ENCODE measurements at places on chromosomes 5 and 9.

- DNase-seq: no peak
Observed at GRCh38 chr5:179404321-179405053, 59.2 kb upstream of the ADAMTS2 start.

- DNase-seq: no peak
Observed at GRCh38 chr5:111138096-111138495, 45.9 kb downstream of the WDR36 start.

DNA sequence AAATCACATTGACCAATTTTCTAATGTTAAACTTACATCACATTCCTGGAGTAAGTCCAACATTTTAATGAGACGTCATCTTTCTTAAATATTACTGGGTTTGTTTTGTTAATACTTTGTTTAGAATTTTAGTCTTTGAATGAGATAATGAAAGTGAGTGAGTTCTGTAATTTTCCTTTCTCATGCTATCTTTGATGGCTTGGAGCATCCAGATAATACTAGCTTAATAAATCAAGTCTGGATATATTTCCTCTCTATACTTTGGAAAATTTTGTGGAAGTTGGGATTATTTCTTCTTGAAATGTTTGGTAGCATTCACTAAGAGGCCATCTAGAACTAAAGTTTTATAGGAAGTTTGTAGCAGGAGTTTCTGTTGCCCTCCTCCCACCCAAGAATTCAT is 90.8 kb upstream of the IL7R start:
- DNase-seq: no peak

DNA sequence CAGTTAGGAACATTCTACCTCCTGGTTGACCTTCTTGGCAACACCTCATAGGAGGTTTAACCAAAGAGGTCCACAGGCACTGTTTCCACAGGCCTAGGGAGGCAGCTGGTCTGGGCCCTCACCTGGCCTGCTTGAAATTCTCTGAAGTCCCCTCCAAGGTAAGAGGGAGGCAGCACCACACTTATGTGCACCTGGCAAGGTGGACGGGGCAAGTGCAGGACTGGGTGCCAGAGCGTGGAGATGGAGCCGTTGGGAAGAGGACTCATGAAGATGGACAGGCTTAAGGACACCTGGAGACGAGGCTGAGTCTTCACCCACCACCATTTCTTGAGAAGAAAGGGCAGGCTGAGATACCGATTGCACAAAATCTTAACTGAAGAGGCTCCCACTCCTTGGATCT is 6.6 kb upstream of the BARHL1 start:
- no peak for DNase-seq

GRCh38 chr5:55991768-55992486 is 2.8 kb downstream of the IL6ST start:
- no peak for DNase-seq

DNA sequence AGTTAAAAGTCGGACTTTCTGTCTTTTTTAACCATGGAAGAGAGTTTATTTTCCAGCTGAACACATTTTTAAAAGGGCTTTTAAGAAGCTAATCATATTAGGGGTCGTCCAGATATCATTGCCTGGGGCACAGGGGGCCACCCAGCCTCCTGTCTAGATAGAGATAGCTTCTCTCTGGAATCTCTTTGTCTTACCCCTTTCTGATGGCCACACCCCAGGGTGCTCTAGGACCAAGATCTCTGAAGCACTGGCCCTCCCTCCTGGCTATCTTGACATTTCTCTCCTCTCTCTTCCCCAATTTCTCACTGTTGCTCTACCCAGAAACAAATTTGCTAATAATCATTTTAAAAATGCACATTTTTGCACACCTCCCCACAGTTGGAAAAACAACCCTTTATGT is 204.4 kb downstream of the NXNL2 start:
- DNase-seq: no peak

All from CD4-positive, alpha-beta T cell treated with Interleukin-2 at 100 ng/mL for 4 hours (primary cell).